ENCODE measurements at places on chromosomes 3 and 15.

- no peak for DNase-seq
Observed at GRCh38 chr3:95460274-95460673, 1354.1 kb upstream of the EPHA6 start.

DNA sequence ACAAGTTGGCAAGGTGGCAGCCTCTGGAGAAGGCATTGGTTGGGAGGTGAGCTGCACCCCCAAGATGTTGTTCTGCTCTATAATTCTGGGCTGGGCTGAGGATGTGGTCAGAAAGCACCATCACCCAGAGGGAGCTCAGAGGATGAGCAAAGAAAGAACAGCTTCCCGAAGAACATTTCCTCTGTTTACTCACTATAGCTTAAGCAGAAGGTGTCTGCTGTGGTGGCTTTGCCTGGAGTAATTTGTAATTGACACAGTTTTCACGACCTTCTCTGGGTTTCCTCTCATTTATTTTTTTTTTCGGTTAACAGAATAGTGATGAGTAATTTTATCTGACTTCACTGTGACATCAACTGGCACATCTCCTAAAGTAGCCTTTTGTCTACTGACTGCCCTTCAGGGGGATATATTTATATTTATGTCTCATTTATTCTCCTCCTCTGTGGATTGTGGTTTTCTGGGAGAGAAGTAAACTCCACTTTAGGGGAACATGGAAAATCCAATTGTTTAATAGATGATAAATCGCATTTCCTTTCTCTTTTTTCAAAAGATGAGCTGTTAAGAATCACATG, 49.5 kb upstream of the ABHD17C start:
- DNase-seq, result no peak

DNA sequence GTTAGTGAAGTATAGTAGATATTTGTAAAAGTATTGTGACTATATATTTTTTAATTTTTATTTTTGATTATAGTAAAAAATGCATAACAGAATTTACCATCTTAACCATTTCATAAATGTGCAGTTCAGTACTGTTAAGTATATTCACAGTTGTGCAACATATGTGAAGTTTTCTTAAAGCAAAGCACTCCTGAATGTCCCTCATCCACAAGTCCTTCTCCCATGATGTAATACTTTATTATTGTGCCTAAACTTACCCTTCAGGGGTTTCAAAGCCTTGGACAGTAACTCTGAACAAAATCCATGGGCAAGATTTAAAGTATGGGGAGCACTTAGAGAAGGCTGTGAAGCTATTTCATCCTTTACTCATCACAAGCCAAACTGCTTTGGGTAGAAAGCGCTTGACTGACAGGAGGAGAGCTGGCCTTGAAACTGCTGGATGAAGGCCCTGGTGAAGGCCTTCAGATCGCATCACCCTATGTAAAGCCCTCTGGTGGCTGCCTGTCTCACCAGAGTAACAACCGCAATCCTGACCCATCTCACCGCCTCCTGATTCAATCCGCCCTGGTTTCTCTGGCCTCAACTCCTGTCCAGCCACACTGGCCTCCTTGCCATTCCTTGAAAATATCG, 28.0 kb downstream of the LSM3 start:
- no peak for DNase-seq

- DNase-seq, result peak; percentile 57
Observed at GRCh38 chr3:129383292-129383860, 45.1 kb downstream of the EFCAB12 start.

- no peak for DNase-seq
Observed at GRCh38 chr3:194637541-194638400, 4.6 kb upstream of the TMEM44 start.

DNA sequence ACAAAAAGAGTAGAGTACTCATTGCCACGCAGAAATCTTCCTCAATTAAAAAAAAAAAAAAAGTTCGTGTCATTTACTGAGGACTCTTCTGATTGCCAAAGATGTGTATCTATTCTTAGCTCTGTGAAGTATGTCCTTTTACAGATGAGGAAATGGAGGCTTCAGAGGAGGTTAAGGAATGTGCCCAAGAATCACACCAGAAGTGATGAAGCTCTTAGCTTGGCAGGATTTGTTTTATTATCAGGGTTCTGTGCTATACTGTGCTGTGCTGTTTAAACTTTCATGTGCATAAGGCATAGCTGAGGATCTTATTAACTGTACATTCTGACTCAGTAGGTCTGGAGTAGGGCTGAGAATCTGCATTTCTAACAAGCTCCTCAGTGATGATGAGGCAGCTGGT, 665.2 kb upstream of the ADAMTS9 start:
- no peak for DNase-seq

- DNase-seq, result no peak
Observed at GRCh38 chr3:75049533-75049932, 435.1 kb upstream of the CNTN3 start.
